ENCODE measurements at places on chromosomes 4 and X. TPM values are rescaled to one million over a fixed set of nuclear protein-coding genes. Genes with fewer than 3 reads are reported as not detected.

Gene CFP
- total RNA-seq = 3.4 TPM

DNA sequence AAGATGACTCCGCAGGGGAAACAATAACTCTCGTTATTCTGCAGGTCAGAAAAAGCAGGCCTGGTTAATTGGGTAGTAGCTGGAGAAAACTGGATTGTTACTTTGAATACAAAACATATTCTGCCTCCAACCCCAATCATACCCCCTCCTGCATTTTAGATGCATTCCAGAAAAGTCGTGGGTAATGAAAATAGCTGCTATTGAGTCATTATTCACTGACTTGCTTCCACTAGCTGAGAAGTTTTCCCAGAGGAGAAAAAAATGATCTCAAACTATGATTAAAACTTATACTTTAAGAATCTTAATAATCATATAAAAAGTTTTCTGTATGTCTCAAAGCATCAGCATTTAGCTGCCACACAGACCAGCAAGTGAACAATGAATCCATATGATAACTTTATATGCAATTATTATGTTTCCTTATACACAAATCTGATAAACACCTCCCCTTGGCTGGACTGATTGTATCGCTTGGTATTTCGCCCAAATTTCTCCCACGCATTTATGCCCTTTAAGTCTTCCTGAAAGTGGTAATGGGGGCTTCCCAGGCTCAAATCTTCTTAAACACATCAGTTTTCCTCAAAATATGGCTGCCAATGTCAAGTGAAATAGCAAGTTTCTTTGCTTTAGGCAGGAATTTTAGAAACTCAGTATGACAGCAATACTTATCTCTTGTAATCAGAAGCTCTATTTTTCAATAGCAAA is 181.0 kb downstream of the LDB2 start:
- no peak overlapping the region for H3K4me3 ChIP-seq
- H3K4me1 ChIP-seq = peaks cover 3% of the 10 kb centered on the region
- no peak overlapping the region for H3K27ac ChIP-seq
- no peak for DNase-seq

- DNase-seq = no peak
- H3K4me1 ChIP-seq = peaks cover 6% of the 10 kb centered on the region
- H3K27ac ChIP-seq = no peak overlapping the region
- no peaks in the 10 kb centered on the region for H3K27me3 ChIP-seq
- no peaks in the 10 kb centered on the region for H3K36me3 ChIP-seq
Observed at GRCh38 chrX:117996918-117997480, 119.6 kb downstream of the KLHL13 start.

GRCh38 chr4:138948918-138949317 is 66.7 kb upstream of the NOCT start:
- no peak overlapping the region for H3K27ac ChIP-seq
- no peak overlapping the region for H3K4me3 ChIP-seq
- no peaks in the 10 kb centered on the region for H3K36me3 ChIP-seq
- no peak for DNase-seq
- H3K4me1 ChIP-seq = peaks cover 7% of the 10 kb centered on the region
- H3K27me3 ChIP-seq = no peaks in the 10 kb centered on the region

DNA sequence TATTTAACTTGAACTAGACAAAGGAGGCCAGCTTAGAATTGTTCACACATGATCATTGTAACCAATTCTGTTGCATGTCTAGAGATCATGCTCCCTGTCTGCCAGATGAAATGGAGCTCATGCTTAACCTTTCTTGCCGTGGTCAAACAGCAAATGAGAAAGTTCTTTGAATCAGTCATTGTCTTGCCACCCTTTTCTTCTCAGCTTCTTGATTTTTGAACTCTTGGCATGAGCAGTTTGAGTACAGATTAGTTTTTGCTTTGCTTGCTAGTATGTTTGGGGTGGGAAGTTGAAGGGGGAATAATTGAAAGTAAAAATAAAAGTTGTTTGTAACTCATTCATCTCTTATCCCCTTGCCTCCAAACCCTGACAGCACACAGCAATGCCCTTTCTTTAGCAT is 4.7 kb downstream of the MTM1 start:
- DNase-seq = no peak
- no peak overlapping the region for H3K4me3 ChIP-seq
- H3K27me3 ChIP-seq = peaks cover 10% of the 10 kb centered on the region
- H3K4me1 ChIP-seq = peaks cover 76% of the 10 kb centered on the region
- no peak overlapping the region for H3K27ac ChIP-seq

DNA sequence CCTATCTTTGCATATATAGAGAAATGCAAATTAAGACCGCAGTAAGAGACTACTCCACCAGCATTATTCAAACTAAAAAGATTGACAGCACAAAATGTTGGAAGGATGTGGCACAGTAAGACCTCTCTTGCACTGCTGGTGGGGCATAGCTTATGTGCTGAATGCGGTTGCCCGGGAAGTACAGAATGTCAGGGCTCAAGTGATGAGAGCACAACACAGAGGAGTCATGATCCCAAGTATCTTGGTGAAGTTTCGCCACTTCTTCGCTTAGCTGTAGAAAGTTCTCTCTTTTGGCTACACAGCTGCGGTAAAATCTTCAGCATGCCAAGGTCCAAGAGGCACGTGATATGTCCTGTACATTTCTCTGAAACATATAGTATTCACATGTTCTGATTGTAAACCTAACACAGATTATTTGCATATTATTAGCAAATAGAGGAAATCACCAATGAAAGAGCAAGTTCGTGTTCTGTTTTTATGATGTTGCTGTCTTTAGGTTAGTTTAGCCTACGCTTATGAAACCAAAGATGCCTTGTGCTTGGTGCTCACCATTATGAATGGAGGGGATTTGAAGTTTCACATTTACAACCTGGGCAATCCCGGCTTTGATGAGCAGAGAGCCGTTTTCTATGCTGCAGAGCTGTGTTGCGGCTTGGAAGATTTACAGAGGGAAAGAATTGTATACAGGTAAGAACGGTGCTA is 55.0 kb downstream of the HTT-AS start:
- no peak overlapping the region for H3K27ac ChIP-seq
- H3K27me3 ChIP-seq = no peaks in the 10 kb centered on the region
- no peaks in the 10 kb centered on the region for H3K36me3 ChIP-seq
- DNase-seq = no peak
- H3K4me1 ChIP-seq = peaks cover 9% of the 10 kb centered on the region
- no peak overlapping the region for H3K4me3 ChIP-seq

DNA sequence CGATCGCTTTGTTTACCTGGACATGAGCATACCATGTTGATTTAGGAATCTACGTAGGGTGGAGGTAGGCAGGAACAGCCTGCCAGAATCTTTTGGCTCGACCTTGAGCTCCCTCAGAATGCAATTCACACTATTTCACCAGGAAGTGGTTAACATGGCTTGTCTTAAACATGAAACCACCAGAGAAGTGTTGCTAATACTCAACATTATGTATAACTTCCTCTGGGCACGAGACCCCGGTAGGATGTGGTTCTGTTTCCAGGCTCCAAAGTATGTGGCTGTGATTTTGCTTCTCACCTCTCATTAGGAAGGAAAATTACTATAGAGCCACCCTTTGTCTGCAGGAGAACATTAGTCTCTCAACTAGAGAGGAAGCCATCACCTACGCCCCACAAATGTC is 59.0 kb upstream of the VCX3B start:
- no peak overlapping the region for H3K4me3 ChIP-seq
- peaks cover 5% of the 10 kb centered on the region for H3K4me1 ChIP-seq
- H3K36me3 ChIP-seq = no peaks in the 10 kb centered on the region
- no peak for DNase-seq
- no peaks in the 10 kb centered on the region for H3K27me3 ChIP-seq

GRCh38 chr4:89113415-89113814 is 2.1 kb downstream of the TIGD2 start:
- H3K27me3 ChIP-seq = peaks cover 37% of the 10 kb centered on the region
- DNase-seq = no peak
- H3K36me3 ChIP-seq = peaks cover 3% of the 10 kb centered on the region
- peaks cover 22% of the 10 kb centered on the region for H3K4me1 ChIP-seq
- no peak overlapping the region for H3K4me3 ChIP-seq

- peaks cover 14% of the 10 kb centered on the region for H3K4me1 ChIP-seq
- H3K27ac ChIP-seq = no peak overlapping the region
- H3K4me3 ChIP-seq = no peak overlapping the region
- DNase-seq = no peak
- no peaks in the 10 kb centered on the region for H3K36me3 ChIP-seq
Observed at GRCh38 chrX:134669378-134670098, 11.3 kb upstream of the PLAC1 start.

Gene PIM2
- total RNA-seq = 146 TPM

Data from WTC11 (cell line).